Dorsolateral prefrontal cortex (tissue), 122 donors: ENCODE measurements at places on chromosomes 6 and 20.

GRCh38 chr6:3117912-3118352 is 579 bp upstream of the BPHL start:
- DNase-seq: no peak

- no peak for DNase-seq
Observed at GRCh38 chr6:56087421-56087820, 160.0 kb downstream of the COL21A1 start.

DNA sequence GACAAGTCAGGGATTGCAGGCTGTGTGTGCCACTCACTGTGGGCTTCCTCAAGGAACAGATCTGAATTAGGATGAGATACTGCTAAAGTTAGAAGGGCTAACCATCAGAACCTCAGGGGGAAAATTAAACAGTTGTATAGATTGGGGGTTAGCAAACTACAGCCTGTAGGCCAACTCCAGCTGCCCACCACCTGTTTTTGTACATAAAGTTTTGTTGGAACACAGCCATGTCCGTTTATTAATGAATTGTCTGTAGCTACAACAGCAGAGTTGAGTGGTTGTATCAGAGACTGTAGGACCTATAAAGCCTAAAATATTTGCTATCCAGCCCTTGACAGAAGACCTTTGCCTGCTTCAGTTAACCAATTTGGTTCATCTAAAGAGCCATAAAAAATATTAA is 127.2 kb upstream of the ECI2 start:
- DNase-seq: no peak

DNA sequence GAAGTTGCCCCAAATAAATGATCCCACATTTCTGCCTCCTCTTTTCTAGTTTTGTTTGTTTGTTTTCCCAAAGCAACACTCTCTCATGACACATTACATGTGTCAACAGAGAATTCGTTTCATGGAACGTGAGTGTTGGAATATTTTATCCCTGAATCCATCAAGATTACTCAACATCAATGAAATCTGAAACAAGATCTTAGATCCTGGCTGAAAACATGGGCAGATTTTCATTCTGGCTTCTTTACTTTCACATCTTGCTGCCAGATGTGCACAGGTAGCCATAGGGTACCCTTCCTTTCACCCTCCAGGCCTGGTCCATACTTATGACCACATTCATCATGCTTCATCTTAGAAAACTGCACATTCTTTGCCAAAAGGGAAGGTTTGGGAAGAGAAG is 347.0 kb downstream of the DOK5 start:
- no peak for DNase-seq
